Stimulated activated CD8-positive, alpha-beta memory T cell treated with anti-CD3 and anti-CD28 coated beads, Interleukin-15, amount 100 ng/mL, for 1 hour (primary cell): ENCODE measurements at places on chromosomes 7 and 10.

DNA sequence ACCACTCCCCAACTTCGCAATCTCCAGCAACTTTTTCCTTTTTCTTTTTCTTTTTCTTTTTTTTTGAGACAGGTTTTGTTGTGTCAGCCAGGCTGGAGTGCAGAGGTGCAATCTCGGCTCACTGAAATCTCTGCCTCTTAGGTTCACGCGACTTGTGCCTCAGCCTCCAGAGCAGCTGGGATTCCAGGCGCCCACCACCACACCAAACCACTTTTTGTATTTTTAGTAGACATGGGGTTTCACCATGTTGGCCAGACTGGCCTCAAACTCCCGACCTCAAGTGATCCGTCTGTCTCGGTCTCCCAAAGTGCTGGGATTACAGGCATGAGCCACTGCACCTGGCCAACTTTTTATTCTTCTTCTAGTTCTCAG lies 55.0 kb downstream of the KIAA1549 start:
- DNase-seq, result no peak

- DNase-seq, result no peak
Observed at GRCh38 chr10:5496261-5497250, 2.8 kb downstream of the CALML5 start.

- DNase-seq, result peak; percentile 59
Observed at GRCh38 chr7:726084-726853, at the start of gene DNAAF5. Gene DNAAF5, plus strand, starts transcription at chr7:726699. Its CDS starts 22 bp downstream, at chr7:726721.

GRCh38 chr7:26477381-26477990 lies 185.8 kb downstream of the SNX10 start:
- no peak for DNase-seq

- DNase-seq, result no peak
Observed at GRCh38 chr7:26428571-26428970, 136.9 kb downstream of the SNX10 start.

GRCh38 chr7:69208276-69208675 lies 390.0 kb upstream of the AUTS2 start:
- DNase-seq, result no peak

DNA sequence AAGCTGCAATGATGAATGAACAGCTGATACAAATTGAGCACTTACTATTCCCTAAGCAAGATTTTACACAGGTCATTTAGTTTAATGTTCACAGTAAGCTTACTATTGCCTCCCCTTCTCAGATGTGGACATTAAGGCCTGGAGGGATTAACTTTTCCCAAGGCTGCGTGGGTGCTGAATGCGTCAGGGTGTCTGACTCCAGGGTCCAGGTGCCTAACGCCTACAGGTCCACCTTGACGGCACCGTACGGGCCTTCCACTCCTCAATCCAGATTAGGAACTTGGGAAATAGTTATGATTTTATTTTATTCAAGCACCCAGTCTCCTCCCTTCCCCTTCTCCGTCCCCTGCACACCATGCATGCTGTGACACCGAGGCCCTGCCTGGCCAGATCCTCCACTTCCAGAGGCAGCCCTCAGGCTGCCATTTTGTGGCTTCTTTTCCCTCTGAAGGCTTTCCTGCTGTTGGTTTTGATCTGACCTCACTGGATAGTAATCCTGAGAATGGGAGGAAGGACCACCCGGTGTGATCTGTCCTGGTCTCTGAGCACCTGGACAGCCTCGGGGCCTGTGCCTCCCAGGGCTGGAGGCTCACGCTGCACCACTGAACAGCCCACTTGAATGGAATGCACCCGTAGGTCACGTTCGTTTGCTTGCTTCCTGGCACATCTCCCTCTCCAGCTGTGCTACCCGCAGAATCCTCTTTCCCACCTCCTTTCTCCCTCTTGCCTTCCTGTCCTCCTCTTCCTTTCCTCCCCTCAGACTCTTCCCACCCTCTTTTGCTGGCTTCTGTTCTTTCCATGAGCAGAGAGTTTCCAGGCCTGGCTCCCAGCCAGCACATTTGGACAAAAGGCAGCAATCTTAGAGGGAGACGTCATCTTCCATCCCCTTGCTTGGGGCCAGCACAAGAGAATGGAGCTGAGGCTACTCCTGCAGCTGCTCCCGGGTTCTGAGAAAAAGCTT lies 14.4 kb downstream of the DENND2A start:
- DNase-seq, result no peak

- DNase-seq, result no peak
Observed at GRCh38 chr7:50645186-50645585, 80.0 kb upstream of the DDC start.

DNA sequence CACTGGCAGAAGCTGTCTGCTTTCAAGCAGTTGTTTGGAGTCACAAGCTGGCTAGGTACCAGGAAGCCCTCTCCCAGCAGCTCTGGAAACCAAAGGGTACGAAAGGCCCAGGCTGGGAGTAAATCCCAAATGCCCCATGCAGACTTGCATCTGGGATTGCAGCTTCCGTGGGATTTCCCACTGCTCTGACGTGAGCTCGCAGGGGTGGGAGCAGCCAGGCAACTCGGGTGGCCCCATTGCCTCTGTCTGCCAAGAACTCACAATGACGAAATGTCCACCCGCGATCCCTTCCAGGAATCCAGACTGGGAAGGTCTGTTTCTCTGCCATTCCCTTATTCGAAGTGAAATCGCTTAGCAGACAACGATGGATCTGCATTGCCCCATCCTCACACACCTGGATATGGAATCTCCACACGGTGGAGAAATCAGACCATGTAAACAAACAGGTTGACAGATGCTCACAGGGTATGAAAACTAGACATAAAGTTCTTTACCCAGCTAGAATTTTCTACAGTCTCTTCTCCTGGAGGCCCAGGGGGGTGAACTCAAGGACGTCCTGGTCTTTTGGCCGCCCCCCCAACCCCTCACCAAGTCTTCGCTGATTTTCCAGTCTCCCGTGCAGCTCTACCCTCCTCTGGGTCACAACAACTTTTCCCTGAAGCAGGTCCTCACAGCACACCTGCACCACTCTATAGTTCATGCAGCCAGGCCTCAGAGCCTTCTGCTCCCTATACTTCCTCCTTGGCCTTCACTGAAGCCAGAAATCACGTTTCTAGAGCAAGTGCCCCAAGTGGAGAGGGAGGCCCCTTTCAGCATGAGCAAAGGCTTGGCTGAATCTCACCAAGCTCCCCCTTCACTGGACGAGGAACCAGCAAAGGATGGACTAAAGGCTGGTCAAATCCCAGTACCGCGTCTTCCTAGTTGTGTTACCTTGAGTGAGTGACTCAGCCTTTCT lies 20.0 kb downstream of the SH3PXD2A start:
- DNase-seq, result no peak

- no peak for DNase-seq
Observed at GRCh38 chr10:20811131-20811530, 86.0 kb downstream of the NEBL start.

DNA sequence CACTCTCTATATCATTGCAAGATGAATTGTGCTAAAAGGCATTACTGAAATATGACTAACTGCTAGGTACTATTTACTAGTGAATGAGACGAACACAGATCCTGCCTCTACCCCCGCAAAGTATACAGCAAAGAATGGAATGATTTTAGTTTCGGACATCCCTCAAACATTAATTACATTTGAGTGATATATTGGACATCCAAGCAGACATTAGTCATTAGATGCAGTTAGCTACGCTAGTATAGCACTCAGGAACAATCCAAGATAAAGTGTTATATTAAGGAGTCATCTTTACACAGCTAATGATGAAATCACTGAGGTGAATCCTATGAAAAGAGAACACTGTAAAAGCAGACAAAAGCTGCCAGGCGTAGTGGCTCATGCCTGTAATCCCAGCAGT lies 7.3 kb upstream of the TAF3 start:
- DNase-seq, result no peak

DNA sequence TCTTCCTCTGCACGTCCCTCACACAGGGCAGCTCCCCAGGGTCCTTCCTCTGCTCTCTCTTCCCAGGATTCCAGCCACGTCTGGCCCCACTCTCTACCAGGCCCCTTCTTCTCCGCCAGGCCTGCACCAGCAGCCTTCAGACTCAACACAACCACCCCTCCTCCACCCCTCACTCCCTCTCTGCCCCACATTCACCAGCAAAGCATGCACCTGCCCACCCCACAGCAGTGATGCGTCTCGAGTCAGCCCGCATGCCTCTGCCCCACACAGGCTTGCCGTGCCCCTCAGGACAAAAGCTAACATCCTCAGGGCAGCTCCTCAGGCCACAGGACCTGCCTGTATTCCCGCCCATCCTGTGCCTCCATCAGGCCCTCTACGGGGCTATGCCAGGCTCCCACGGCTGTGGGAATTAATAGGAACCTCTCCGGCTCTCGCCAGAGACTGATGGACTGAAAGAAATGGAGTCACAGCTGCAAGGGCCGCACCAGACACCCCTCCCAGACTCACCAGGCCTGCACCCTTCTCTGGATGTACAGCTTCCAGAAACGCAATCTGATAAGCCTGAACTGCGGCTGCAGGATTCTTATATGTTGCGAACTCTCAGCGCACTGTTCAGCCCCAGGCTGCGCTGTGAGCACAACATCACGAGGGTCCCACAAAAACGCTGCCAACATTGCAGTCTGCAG lies 100.1 kb downstream of the CYTH3 start:
- no peak for DNase-seq

- DNase-seq, result no peak
Observed at GRCh38 chr10:80126876-80127275, 5.7 kb upstream of the PLAC9 start.

DNA sequence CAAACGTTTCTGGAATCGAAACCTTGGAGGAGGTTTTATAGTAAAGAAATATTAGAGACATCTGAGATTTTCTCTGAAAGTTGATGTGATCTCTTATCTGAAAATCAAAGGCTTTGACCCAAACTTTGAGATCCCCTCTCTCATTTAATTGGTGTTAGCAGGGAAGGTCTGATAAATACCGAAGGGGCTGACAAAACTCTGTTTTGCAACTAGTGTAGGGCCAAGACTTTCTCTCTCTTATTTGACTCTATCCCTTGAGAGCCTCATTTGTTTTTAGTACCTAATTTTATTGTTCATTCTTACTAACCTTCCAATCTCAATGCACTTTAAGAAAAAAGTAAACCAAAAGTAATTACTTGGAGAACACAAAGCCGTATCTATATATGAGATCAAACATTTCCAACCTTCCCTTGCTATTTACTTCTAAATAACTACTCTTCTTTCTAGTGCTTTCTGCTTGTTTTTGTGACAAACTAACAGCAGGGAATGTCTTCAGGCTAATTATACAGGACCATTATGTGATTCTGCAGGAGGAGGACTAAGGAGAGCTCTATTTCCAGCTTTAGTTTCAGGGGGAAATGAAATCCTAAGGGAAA lies 33.4 kb upstream of the NPVF start:
- DNase-seq, result no peak

GRCh38 chr10:1309617-1310270 lies 253.6 kb downstream of the WDR37 start:
- no peak for DNase-seq
